Stimulated activated CD8-positive, alpha-beta memory T cell treated with anti-CD3 and anti-CD28 coated beads, Interleukin-4, amount 100 ng/mL, for 1 hour (primary cell): ENCODE measurements at places on chromosomes 1 and 21.
A peak's percentile ranks its signal among the peaks of the same experiment; 100 is the strongest.

GRCh38 chr1:44542420-44543063 lies 131.7 kb downstream of the TMEM53 start:
- no peak for DNase-seq

DNA sequence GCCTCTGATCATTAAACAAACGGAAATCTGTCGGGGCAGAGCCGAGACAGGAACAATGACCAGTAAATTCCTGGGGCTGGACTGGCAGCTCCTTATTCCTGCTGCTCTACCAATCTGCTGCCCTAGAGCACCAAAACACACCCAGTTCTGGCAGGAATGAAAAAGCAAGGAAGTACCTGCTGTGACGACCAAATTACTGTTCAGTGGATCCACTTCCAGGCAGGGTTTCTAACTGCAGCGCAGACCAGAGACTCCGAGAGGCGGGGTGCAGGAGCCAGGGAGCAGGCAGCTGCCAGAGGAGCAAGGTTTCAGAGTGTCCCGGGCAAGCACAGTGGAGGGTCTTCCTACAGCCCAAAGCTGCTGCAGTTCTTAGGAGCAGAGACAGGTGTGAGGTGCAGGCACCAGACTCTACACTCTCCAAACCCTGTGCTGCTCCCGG lies 32.4 kb downstream of the KANK4 start:
- no peak for DNase-seq

DNA sequence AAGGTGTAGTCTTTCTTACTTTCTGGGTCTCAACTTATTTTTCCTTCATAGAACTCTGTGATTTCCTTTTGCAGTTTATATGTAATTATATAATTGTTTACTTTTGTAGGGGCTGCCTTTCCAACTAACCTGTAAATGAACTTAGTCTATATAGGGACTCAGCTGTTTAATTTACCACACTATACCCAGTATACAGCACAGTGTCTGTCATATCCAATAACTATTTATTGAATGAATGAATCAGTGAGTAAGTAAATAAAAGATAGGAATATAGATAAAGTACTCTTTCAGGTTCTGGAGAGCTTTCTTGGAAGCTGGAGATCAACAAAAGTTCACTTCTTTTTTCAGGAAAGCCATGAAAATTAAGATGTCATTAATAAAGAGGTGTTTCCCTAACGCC lies 174.8 kb downstream of the NTNG1 start:
- no peak for DNase-seq

DNA sequence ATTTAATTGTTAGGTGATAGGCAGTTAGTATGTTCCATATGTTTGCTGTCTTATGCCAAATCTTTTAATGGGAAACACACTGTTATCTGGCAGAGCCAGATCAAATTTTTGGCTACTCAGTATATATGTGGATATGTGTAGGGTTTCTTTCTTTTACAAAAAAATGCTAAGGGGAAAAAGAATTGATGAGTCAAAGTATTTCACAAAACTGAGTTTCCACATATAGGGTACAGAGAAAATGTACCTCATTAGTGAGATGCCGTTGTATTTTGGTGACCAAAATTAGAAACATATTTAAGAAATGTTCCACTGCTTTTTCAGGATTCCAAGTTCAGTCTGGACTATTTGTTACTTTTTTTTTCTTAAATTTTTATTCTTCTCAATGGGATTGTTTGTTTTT lies 201.2 kb upstream of the PTGFR start:
- DNase-seq, result no peak

- DNase-seq, result peak; percentile 33
Measured at GRCh38 chr1:22018583-22019559, 17.4 kb downstream of the CELA3A start.

- no peak for DNase-seq
Measured at GRCh38 chr1:186002406-186002805, 268.2 kb downstream of the HMCN1 start.

DNA sequence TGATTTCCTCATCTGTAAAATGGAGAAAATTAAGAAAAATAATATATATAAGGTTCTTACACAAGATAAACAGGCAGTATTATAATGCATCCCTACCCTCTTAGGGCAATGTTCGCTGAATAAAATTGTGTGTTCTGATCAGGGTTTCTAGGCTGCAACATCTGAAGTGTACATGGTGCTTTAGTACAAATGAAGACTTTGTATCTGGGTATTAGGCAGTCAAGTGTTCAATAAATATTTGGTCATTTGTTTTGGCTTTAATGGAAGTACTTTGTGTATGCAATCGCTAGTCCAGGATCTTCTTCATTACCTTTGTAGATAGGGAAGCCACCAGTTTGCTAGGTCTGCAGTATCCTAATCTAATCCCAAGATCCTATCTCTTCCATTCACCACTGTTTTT lies 28.1 kb downstream of the DNASE2B start:
- no peak for DNase-seq

- DNase-seq, result no peak
Measured at GRCh38 chr1:153921803-153922075, 1.0 kb downstream of the GATAD2B start.

- no peak for DNase-seq
Measured at GRCh38 chr1:198108636-198109370, 48.0 kb upstream of the NEK7 start.

- no peak for DNase-seq
Measured at GRCh38 chr21:17454315-17455027, 58.4 kb upstream of the CXADR start.

GRCh38 chr1:94980582-94981574 lies 54.0 kb upstream of the CNN3 start:
- DNase-seq, result no peak

DNA sequence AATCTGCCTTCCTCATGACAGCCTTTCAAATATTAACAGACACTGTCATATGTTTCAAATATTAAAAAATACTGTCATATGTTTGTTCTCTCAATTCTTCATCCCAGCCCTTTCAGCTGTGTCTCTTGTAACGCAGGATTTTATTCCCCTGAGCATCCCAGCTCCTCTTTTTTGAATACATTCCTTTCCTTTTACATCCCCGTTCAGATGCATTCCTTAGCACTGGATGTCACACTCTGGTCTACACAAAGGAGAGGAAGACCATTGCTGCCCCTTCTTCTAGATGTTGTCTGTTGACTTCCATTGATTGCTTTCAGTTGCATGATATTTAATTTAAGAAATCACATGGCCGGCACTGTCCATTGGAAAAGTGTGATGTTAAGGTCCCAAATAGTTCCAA lies 117.4 kb upstream of the PAXBP1 start:
- no peak for DNase-seq

DNA sequence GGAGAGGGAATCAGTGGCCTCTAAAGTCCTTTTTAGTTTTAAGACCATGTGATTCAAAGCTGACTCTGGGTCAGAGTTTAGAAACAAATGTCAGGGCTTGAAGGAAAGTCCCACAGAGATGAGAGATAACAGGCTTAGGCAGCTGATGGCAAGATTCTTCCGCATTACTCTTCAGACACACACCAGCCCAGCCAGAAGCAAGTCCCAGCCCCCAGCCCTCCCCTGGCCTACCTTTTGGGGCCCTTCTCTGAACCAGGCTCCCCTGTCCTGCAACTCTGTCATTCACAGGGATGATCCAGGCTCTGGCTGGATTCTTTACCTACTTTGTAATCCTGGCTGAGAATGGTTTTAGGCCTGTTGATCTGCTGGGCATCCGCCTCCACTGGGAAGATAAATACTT lies 13.1 kb upstream of the CASQ1 start:
- no peak for DNase-seq

DNA sequence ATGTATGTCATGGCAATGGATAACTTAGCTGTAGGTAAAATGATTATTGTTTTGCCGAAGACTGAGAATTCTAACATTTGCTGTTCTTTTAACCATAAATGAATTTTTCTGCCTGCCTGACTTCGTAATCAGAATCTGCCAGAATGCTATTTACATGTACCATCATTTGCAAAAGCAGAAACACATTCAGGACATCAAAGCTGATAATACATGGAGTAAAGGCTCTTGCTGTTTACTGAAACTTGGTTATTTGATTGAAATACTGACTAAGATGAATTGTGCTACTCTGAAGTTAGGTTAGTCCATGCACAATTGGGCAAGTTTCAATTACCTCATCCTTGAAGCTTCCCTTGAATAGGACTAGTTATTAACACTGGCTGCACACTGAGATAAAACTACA lies 293.8 kb downstream of the PLA2G4A start:
- DNase-seq, result no peak

GRCh38 chr1:206558794-206559671 lies 51.7 kb downstream of the RASSF5 start:
- DNase-seq, result no peak

GRCh38 chr1:228430243-228430642 lies 13.6 kb upstream of the TRIM17 start:
- DNase-seq, result no peak

DNA sequence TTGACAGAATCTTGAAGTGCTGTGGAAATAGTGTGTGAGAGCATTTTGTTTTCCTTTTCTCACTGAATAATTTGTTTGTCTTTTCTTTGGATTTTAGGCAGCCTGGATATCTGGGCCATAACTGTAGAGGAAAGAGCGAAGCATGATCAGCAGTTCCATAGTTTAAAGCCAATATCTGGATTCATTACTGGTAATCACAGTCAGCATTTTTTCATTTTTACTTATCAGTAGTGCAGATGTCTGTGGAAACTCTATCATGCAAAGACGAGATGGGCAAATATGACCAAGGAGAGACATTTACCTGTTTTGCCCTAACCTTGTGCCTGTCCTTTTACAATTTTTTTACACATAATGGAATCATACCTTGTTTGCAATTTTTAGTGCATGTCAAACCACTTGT lies 78.8 kb downstream of the ITSN1 start:
- no peak for DNase-seq

- DNase-seq, result no peak
Measured at GRCh38 chr21:43827015-43827611, 37.7 kb downstream of the RRP1 start.

GRCh38 chr21:44696572-44696971 lies 400 bp upstream of the KRTAP10-12 start:
- no peak for DNase-seq

DNA sequence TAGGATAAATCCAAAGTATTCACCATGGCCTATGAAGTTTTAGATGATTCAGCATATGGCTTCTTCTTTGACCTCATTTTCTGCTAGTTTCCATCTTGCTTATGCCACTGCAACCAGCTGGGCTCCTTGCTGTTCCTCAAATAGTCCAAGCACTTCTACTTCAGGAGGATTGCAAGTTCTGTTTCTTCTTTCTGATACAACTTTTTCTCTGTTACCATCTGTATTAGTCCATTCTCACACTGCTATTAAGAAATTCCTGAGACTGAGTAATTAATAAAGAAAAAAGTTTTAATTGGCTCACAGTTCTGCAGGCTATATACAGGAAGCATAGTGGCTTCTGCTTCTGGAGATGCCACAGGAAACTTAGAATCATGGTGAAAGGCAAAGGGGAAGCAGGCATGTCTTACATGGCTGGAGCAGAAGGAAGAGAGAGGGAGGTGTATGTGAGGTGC lies 20.3 kb downstream of the PTGS2 start:
- no peak for DNase-seq

DNA sequence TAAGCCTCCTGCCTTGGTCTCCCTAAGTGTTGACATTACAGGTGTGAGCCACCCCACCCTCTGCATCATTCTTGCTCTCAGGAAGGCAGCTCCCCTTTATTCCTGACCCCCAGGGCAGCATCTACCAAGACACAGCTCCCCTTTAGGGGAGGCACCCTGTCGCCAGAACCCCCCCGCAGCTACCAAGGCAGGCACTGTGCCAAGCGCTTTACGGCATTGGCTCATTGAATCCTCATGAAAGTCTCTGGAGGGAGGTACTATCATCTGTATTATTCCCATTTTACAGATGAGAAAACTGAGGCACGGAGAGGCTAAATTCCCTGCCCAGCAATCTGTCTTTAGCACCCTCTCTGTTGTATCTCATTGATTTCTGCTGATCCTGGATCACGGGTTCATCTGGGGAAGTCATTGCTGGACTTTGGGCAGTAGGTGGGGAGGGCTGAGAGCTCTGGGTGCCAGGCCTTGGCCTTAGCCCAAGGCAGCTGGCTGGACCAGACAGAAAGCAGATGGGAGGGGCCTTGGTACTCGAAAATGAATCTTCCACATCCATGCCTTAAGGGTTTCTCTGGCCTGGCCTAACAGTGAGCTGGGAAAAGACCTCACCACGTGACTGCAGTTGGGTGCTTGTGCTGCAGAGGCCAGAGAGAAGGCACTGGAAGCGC lies 5.9 kb downstream of the PLOD1 start:
- DNase-seq, result no peak

DNA sequence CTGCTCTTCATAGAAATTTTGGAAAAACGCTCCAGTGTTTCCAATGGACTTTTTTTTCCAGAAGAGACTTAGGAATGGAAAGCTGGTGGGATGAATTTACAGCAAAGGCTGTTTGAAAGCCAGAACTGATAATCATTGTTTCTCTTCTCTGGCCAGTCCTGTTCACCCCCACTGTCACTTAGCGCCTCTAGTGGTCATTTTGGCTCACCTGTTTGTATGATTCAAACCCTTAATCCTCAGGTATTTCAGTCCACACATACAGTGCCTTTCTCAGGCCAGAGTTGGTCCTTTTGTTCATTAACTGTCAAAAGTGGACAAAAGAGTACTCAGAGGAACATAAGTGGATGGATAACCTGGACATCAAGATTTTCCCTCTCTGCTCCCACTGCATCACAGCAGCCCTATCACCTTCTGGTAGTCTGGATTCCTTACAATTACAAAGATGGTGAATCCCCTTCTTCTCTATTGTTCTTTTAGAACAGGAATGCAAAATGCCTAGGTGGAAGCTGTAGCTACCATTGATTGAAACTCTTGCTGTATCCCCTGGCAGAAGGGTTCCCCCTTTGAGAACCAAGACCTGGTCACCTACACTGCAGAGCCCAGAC lies 177.6 kb upstream of the OLFM3 start:
- DNase-seq, result no peak

DNA sequence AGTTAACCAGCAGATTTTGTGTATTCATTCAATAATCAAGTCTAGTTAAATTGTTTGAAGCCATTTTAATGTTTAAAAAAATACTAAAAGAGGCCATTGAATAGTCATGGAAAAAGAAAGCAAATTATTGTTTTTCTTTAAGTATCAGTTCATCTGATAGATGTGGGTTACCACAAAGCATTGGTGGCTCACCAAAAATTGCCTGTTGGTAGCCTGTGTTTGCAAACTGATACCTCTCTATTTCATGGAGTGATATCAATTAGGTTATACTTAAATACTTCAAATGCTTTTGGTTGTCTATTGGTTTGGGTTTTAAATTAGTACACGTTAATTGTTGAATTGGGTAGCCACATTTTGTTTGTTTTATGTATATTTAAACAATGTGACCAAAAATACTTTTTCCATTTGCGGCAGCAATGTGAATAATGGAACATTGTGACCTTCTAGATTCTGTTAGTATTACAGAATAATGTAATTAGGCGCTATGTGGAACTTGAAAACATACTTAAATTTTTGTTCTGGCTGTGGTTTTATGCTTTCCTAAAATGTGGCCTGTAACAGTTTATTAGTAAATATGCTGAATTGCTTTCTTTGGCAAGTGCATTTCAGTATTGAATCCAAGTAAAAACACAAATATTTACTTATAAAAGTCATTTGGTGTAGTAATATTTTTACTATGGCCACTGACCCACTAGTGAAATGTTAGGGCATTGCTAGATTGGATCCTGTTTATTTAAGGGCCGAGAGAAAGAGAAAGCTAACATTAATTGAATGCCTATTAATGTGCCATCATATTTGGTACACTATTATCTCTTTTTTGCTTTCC lies 37.1 kb upstream of the NBL1 start:
- peak; percentile 17 for DNase-seq
